ENCODE measurements at places on chromosomes 6 and 20. TPM values are rescaled to one million over a fixed set of nuclear protein-coding genes. Genes with fewer than 3 reads are reported as not detected.
A peak's percentile ranks its signal among the peaks of the same experiment; 100 is the strongest.

DNA sequence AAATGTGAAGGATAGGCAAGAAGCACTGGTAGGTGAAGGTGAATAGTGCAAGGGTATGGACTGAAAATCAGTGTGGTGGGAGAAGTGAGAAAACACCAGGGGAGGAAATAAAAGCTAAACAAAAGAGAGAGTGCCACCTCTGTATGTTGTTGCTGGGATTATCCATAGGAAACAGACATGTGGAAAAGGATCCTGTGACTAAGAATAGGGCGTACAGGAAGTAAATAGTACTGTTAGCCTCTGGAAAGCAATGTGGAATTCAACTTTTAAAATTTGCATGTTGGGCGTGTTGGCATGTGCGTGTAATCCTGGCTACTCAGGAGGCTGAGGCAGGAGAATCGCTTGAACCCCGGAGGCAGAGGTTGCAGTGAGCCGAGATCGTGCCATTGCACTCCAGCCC is 661.7 kb downstream of the KIF16B start:
- no peak for DNase-seq

DNA sequence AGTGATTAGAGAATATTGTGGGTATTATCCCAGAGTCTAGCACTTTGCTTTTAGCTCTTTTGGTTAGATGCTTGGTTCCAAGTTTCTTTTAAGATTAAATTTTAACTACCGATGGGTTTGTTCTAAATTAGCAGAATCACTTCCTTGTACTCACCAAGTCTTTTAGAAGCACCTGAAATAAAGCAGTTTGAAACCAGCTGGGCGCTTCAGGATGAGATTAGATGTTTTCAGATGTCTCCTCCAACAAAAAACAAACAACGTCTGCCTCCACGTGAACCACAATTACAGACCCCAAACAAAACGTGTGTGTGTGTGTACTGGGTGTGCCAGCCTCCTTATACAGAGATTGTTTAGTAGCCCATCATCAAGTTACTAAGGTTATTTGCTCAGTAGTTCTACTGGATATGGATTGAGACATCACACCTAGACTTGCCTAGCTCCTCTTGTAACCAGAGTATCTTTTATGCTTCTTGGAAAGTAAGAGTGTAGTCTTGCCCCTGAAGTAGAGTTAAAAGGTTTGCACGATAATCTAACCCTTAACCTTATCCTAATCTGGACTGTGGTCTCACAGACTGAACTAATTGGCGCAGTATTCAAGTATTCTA is 2.3 kb downstream of the DSTN start:
- DNase-seq, result no peak

DNA sequence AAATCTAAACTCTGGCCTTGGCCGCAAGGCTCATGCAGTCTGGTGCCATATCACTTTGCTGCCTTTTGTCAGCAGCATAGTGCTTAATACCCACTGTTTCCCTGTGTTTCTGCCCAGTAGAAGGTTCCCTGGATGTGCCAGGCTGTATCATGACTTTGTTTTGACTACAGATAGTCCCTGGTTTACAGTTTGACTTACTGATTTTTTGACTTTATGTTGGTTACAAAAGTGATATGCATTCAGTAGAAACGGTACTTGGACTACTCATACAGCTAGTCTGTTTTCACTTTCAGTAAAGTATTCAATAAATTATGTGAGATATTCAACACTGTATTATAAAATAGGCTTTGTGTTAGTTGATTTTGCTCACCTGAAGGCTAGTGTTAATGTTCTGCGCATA is 19.0 kb downstream of the RALY start:
- no peak for DNase-seq

GRCh38 chr20:609371-609964 is 641 bp downstream of the TCF15 start:
- no peak for DNase-seq

GRCh38 chr20:24838546-24839535 is 110.2 kb upstream of the CST7 start:
- DNase-seq, result no peak

GRCh38 chr6:14278446-14278845 is 160.9 kb downstream of the CD83 start:
- no peak for DNase-seq

- DNase-seq, result no peak
Observed at GRCh38 chr20:19789446-19789845, 31.4 kb downstream of the RIN2 start.

- no peak for DNase-seq
Observed at GRCh38 chr6:40996591-40997233, 42.3 kb downstream of the UNC5CL start.

GRCh38 chr6:117451671-117452070 is 25.9 kb upstream of the ROS1 start:
- no peak for DNase-seq

DNA sequence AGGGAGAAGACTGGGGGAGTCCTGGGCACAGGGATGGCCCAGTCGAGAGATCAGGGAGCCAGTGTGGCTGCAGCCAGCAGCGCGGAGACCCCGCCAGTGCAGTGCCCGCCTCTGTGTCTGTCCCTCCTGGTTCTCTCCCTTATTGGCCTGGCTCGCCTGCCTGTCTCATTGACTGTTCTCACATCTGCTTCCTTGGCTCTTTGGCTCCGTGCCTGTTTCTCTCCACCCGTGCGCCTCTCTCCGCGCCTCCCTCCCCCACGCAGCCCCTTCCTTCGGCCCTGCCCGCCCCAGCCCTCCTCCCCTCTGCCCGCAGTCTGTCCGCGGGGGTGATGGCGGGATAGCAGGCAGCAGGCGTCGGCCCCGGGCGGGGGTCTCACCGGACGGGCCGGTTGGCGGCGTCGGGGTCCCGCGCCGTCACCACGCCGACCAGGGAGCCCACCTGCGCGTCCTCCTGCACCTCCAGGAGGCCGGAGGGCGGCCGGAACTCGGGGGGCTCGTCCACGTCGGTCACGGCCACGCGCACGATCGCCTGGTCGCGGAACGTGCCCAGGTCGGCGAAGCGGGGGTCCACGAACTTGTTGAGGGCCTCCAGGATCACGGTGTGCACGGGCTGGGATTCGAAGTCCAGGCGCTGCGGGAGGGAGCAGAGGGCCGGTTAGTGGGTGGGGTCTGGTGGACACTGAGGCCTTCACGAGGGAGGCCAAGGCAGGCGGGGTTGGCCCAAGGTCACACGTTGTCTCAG is 92.0 kb downstream of the CD40 start:
- no peak for DNase-seq

DNA sequence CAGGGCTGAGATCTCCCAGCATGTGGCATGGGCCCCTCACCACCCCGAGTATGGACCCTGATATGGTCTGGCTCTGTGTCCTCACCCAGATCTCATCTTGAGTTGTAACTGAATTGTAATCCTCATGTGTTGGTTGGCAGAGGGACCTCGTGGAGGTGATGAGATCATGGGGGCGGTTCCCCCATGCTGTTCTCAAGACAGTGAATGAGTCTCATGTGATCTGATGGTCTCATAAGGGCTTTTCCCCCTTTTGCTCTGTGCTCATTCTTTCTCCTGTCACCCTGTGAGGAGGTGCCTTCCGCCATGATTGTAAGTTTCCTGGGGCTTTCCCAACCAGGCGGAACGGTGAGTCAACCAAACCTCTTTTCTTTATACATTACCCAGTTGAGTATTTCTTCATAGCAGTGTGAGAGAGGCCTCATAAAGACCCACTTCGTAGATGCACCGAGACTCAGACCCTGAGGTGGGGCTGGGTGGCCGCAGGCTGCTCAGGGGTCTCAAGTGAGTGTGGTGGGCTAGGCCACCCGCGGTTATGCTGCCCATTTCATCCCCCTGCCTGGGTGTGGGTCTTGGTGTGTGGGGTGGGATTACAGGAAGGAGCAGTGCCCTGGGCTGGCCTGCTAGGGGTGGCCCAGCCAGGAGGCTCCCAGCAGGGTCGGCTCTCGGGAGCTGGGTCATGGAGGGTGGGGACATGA is 26.2 kb upstream of the GATA5 start:
- peak; percentile 65 for DNase-seq

GRCh38 chr6:37331047-37331446 is 22.7 kb upstream of the RNF8 start:
- DNase-seq, result no peak

DNA sequence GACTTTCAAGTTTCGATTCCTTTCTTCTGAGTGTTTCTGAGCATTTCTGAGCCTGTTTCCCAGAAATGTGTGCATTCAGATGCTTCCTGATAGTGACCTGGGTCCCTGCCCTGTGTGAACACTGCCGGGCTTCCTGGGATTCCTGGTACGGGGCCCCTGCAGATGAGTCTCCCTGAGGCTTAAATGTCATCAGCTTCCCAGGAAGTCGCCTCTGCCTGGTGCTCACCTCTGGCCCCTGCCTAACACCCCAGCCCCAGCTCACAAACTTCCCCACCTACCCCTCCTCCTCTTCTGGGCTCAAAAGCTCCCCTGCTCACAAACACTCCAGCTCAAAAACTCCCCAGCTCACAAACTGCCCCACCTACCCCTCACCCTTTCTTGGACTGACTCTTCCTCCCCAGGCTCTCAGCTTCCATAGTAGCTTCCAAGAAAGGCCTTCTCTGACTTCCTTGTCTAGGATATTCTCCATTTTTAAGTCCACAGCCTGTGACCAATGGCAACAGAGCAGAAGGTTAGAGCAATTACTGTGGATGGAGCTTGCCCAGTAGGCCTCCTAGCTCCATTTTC is 42.0 kb downstream of the TGM2 start:
- DNase-seq, result peak; percentile 50

GRCh38 chr6:149153100-149153499 is 164.4 kb upstream of the TAB2 start:
- no peak for DNase-seq

NCOA5 gene
- 9.2 TPM for total RNA-seq

MAS1 gene
- not detected for total RNA-seq

KCNK5 gene
- total RNA-seq, result 2.4 TPM

TFAP2C gene
- 1.6 TPM for total RNA-seq

Data from MG63 (cell line).